Left colon (tissue), 2 donors: ENCODE measurements at places on chromosomes 1 and 21. TPM values are rescaled to one million over a fixed set of nuclear protein-coding genes. Genes with fewer than 3 reads are reported as not detected.
A peak's percentile ranks its signal among the peaks of the same experiment; 100 is the strongest.

FCRL1 gene
- 1.5 TPM for total RNA-seq

RNU1-2 gene
- total RNA-seq = 3,977 TPM

QSOX1 gene
- 280 TPM for total RNA-seq

LTN1 gene
- total RNA-seq = 28.5 TPM

AIRE gene
- 0.18 TPM for total RNA-seq

ATP1A4 gene
- total RNA-seq = not detected

NPHS2 gene
- total RNA-seq = 0.20 TPM

GRCh38 chr1:56758135-56758534, 61.1 kb downstream of the FYB2 start:
- peak; percentile 39 for DNase-seq

- no peak for DNase-seq
Measured at GRCh38 chr1:207313131-207313530, 8.3 kb upstream of the CD55 start.

GRCh38 chr21:14755086-14755485, 209.0 kb upstream of the SAMSN1 start:
- DNase-seq = no peak

DNA sequence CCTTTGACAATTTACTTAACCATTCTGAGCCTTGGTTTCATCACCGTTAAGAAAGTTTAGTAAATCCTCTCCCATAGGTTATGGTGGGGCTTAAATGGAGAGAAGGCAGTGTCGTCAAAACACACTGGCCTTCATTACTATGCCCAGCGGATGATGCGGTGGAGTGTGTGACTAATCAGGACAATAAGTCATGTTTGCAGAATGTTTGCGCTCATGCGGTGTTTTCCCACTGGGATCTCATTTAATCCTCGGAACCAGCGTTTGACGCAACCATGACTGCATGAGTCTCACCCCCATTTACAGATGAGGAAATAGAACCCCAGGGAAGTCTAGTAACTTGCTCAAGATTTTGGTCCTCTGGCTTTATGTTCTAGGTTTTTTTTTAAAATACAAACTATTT, 17.5 kb downstream of the SLC26A9 start:
- DNase-seq = no peak

- DNase-seq = no peak
Measured at GRCh38 chr1:72285074-72285425, 2.7 kb upstream of the NEGR1 start.

GRCh38 chr1:151661751-151662150, 49.9 kb downstream of the SNX27 start:
- DNase-seq = no peak

DNA sequence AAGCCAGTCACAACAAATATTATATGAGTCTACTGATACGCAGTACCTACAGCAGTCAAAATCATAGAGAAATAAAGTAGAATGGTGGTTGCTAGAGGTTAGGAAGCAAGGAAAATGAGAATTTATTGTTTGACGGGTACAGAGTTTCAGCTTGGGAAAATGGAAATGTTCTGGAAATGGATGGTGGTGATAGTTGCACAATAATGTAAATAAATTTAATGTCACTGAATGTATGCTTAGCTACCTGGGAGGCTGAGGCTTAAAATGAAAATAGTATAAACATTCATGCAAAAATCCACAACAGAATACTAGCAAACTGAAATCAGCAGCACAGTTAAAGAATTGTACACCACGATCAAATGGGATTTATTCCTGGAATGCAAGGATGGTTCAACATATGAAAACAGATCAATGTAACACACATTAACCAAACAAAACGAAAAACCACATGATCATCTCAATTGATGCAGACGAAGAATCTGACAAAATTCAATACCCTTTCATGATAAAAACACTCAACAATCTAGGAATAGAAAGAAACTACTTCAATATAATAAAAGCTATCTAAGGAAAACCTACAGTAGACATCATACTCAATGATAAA, 10.7 kb downstream of the TUT4 start:
- no peak for DNase-seq

- DNase-seq = no peak
Measured at GRCh38 chr1:93143136-93143535, 37.1 kb downstream of the TMED5 start.

GRCh38 chr1:186118724-186119123, 256.3 kb downstream of the TPR start:
- no peak for DNase-seq

GRCh38 chr21:36728371-36729111, 29.6 kb downstream of the SIM2 start:
- DNase-seq = no peak

- DNase-seq = no peak
Measured at GRCh38 chr1:150138044-150138443, 11.7 kb upstream of the PLEKHO1 start.

GRCh38 chr1:38173848-38174247, 127.3 kb upstream of the POU3F1 start:
- no peak for DNase-seq

- no peak for DNase-seq
Measured at GRCh38 chr21:42405064-42406013, 1.6 kb downstream of the UBASH3A start.

DNA sequence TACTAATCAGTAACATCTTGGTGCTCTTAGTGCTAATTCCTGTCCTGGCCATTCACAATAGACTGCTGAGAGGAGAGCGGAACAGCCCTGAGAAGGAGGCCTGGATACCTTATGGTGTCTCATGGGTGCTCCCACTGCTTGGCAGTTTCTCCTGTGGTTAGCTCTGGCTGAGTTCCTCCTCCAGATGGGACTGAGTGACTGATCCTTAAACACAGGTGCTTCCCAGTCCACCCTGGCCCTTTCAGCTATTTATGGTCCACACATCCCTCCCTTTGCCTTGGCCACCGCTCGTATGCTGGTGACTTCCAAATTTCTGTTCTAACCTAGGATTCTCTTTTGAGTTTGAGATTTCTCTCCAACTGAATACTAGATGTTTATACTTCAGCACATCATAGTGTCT, 157.0 kb upstream of the CACNA1E start:
- no peak for DNase-seq

GRCh38 chr1:155093911-155094621, 15.4 kb downstream of the EFNA3 start:
- DNase-seq = peak; percentile 42

GRCh38 chr1:68142461-68142860, 89.9 kb downstream of the WLS start:
- DNase-seq = no peak

- DNase-seq = no peak
Measured at GRCh38 chr1:172764378-172764777, 105.5 kb downstream of the FASLG start.
